ENCODE measurements at places on chromosomes 2 and 18.

DNA sequence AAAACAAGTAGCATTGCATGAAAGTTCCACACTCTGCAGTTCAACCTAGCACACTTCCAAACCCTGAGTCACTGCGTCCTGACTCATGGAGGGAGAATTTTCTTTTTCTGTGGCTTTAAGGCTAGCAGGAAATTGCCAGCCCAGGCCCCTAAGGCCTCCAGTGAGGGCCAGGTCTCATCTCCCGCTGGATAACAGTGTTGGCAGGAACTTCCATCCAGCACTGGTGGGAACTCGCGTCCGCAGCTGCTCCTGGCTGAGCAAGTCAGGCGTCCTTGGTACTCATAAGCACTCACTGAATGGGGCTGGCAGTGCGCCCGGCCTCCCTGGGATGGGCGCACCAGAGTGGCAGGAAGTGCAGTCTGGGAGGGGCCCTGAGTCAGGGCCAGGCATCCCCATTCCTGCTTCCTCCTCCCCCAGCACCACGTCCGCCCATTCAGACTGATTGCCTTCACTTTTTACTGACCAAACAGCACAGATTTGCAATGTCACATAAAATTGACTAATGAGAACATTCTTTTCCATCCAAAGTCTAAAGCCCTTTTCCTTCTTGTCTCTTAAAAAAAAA, 14.3 kb downstream of the MALL start:
- no peak for DNase-seq

DNA sequence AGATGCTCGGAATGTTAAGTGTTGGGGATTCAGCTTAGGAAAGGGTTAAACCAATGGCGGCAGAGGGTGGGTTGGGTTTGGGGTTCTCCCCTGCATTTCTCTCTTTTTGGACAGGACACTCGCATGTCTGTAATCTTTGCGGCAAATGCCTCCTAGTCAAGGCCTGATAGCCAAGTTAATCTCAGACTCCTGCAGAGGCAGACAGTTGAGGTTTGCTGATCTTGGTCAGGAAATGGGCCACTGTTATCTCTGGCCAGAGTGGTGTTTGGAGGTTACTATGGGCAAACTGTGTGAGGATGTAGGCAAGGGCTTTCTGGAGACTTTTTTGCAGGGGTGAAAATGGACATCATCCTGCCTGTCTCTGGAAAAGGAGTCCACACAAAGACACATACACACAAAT, 188.8 kb downstream of the SETBP1 start:
- DNase-seq = no peak

- no peak for DNase-seq
Observed at GRCh38 chr2:45964223-45964841, 312.9 kb downstream of the PRKCE start.

DNA sequence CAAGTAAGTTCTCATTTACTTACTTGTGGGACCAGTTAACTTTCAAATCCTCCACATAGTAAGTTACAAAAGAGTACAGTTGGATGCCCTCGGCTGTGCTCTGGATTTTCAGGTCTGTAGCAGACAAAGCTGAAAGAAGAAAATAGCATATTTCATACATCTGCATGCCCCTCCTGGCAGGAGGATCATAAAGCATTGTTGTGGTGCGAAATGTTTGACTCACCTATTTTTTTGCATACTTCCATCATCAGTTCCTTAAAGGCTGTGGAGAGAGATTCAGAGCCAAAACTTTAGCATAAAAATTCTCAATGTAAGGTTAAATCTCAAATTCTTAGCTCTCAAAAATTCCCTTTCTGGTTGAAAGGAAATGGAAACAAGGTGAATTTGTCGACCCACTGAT, 70.8 kb upstream of the LPIN2 start:
- DNase-seq = no peak

- peak; percentile 35 for DNase-seq
Observed at GRCh38 chr2:239396881-239397681, 3.7 kb downstream of the HDAC4 start.

- no peak for DNase-seq
Observed at GRCh38 chr18:26961839-26962238, 96.3 kb upstream of the AQP4 start.

DNA sequence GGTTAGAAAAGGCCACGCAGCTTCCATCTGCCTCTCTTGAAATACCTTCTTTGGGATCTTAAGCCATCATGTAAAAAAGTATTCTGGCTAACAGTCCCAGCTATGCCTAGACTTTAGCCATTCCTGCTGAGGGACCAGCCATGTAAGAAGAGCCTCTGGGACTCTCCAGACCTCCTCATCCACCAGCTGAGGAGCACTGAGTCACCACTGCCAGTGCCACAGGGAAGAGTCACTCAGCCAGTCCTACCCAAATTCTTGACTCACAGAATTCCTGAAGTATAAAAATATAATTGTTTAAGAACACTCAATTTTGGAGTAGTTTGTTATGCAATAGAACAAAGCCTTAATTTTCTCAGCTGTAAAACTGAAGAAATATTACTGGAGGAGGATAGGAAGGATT, 436.7 kb downstream of the ZEB2 start:
- DNase-seq = no peak

GRCh38 chr2:110134025-110134424, 18.4 kb upstream of the MALL start:
- no peak for DNase-seq

DNA sequence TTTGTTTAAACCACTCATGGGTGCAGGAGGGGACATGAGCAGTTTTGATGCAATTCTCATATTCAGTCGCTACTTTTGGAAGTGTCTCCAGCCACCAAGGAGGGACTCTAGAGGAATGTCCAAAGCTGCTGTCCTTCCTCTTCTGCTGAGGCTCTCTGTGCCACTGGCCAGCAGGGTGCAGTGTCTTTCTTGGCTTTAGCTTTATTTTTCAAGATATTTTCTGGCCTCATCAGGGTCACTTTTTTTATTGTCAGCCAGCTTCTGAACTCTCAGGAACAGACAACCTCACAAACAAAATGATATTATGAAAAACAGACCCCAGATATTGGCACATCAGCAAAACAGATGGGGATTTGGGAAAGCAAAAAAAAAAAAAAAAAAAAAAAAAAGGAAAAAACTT, 289.3 kb upstream of the ZSWIM2 start:
- DNase-seq = no peak

DNA sequence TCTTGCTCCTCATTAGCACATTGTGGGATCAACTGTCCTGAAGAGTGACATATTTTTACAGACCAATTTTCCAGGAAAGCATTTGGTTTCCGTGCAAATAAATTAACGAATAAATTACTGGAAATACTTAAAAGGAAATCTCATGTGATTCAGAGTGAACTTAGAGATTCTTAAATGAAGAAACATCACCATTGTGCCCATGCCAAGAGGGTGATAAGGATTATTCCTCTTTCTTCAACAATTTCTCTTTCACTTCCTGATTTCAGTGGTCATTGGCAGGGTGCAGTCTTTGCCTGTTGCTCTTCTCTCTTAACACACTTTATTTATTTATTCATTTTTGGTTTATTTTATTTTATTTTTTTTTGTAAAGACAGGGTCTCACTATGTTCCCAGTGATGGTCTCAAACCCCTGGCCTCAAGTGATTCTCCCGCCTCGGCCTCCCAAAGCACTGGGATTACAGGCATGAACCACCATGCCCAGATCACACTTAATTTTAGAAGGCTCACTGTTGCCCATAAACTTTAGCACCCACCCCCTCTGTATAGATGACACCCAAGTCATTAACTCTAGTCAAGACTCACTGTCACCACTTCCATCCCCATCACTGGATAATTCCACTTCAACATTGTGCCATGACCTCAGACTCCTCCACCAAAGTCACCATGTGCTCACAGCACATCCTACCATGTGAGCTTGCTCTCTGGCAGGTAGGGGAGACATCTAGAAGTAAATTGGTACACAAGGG, 92.6 kb upstream of the CERS6 start:
- DNase-seq = no peak

DNA sequence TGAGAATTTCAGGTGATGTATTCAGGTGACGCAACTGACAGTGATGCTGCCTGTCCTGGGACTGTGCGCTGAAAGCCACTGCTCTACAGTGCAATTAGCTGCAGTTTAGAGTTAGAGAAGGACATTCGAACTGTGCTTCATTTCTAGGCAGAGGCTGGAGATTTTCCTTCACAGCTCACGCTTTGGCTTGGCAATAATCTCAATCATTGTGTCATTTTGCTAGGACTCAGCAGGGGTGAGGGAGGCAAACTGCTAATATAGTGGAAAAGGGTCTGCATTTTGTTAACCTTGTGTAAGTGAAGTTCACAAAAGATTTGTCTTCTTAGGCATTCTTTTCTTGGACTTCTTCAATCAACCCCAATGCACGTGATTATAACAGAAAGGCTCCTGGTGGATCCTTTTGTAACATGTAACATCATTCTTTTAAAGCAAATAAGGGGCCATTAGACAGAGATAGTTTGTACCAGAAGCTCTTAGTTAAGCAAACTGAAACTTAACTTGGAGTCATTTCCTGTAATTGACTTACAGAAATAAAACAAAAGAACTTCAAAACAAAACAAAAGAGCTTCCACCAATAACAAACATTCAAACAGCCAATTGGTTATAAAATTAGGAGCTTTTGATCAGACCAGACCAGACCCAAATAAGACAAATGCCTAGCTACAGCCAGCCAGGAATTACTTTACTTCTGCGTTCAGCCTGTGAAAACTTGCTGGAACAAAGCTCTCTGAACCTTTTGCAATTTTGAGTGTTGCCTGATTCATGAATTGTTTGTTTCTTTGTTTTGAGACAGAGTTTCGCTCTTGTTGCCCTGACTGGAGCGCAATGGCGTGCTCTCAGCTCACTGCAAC, 1376.3 kb upstream of the CELF4 start:
- DNase-seq = no peak

DNA sequence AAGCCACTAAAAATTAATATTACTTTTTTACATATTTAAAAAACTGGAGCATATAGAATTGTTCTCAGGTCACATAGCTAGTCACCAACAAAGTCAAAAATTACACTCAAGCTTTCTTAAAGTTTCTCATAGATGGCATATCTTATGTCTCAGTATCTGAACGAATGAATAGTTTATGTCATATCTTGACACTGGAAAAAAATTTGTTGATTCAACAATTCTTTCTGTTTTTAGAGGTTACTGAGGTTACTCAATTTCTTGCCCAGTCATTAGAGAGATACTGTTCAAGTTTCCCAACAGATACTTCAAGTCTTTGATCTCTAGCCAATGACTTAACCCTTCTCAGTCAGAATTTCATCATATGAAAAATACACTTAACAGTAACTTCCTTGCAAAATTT, 113.1 kb upstream of the XIRP2 start:
- no peak for DNase-seq

DNA sequence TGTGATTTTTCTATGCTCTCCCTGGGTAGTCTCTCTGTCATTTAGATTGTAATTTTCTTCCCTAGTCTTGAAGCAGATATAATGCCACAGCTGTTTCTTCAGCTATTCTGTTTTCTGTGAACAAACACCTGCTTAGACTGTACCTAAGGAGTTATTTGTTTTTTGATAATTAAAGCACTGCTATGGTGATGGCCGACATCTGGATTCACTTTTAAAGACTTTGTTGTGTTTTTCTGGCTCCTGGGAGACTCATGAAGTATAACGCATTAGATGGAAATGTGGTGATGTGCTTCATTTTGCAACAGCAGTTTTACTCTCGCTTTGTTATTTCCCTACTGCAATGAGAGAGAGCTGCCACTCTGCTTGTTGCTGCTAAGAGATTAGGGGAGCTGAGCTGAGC, 15.7 kb upstream of the C2orf69 start:
- DNase-seq = no peak

DNA sequence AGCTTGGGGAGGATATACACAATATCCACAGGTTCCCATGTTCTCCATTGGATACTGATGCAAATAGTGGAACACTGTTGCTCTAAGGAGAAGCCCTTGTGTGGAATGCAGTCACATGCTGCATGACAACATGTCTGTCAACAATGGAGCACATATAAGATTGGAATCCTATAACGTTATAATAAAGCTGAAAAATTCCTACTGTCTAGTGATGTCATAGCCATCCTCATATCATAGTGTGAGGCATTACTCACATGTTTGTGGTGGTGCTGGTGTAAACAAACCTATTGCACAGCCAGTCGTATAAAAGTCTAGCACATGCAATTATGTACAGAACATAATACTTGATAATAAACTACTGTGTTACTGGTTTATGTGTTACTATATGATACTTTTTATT, 394.7 kb downstream of the FBXO15 start:
- DNase-seq = no peak
